ENCODE measurements at places on chromosomes 2 and 18. TPM values are rescaled to one million over a fixed set of nuclear protein-coding genes. Genes with fewer than 3 reads are reported as not detected.

- DNase-seq = no peak
These were observed 384.7 kb upstream of the ACVR2A start for GRCh38 chr2:147460155-147460554.

Gene FER1L5
- total RNA-seq = 0.86 TPM

DNA sequence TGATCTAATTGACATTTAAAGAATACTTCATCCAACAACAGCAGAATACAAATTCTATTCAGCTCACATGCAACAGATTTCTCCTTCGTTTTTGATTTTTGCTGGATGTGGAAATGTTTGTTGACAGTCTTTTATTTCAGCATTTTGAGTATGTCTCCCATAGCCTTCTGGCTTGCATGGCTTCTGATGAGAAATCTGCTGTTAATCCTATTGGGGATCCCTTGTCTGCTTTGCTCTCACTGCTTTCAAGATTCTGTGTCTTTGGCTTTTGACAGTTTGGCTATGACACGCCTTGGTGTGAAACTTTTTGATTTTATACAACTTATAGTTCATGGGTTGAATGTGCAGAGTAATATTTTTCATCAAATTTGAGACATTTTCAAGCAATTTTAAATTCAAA is 44.7 kb downstream of the TRABD2A start:
- DNase-seq = no peak

GRCh38 chr2:196989496-196989895 is 63.0 kb upstream of the PGAP1 start:
- no peak for DNase-seq

DNA sequence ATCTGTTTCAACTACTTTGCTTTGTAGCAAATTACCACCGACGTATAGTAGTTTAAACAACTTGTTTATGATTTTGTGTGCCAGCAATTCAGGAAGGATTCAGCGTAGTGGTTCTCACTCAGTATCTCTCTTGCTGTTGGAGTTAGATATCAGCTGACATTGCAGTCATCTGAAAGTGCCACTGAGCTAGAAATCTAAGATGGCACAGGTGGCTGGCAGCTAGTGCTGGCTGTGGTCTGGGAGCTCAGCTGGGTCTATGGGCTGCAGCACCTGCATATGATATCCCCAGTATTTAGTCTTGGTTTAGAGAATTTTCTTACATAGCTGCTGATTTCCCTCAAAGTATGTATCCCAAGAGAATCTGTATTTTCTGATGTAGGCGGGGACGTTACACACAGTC is 235.6 kb downstream of the SCG2 start:
- DNase-seq = no peak

GRCh38 chr18:78908462-78909260 is 71.0 kb upstream of the SALL3 start:
- no peak for DNase-seq

DNA sequence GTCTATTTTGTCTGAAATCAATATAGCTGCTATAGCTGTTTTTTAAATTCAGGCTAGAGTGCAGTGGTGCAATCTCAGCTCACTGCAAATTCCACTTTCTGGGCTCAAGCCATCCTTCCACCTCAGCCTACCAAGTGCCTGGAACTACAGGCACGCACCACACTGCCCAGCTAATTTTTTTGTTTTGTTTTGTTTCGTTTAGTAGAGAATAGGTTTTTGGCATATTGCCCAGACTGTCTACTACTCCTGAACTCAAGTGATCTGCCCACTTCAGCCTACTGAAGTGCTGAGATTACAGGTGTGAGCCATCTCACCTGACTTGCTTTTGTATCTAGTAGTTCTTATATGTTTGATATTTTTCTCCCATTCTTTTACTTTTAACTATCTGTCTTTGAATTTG is 259.7 kb downstream of the CDH19 start:
- no peak for DNase-seq

GRCh38 chr2:183811281-183811680 is 687.0 kb downstream of the NUP35 start:
- DNase-seq = no peak

Gene COLEC11
- total RNA-seq = 0.43 TPM

DNA sequence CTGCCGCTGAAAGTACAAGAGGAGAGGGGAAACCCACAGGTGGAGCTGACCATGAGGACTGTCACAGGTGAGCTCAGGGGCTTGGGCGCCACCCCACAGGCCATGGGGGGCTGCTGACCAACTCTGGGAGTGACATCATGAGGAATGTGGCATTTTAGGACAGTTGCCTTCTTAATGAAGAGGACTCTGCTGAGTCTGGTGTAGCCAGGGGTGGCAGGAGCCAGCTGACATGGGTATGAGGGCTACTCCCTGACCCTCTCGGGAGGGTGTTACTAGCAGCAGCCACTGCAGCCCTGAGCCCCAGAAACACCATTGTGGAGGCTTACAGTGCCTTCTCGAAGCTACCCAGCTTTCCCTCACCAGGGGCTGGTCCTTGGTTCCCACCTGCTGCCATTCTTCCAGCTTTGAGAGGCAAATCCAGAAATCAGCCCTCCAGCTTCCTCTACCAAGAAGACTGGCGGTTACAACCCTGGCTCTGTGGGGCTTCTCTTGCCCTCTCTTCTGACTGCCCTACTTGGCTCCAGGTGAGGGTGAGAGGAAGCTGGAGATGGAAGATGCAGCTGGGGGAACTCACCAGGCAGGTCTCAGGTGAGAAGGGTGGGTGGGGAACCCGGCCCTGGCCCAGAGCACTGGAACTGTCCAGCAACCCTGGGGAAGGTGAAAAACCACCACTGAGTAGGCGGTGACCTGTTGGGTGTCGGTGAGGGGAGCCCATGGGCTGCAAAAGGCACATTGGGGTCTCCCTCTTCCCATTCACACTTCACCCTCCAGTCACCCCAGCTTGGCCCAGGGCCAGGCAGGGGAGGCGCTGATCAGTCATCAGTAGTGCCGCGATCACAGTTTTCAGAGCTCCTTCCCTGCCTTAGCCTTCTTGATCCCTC is 98.5 kb downstream of the MCFD2 start:
- no peak for DNase-seq

Data from fibroblast of villous mesenchyme (primary cell).